Lung microvascular endothelial cell (primary cell): ENCODE measurements at places on chromosomes 16 and 17. TPM values are rescaled to one million over a fixed set of nuclear protein-coding genes. Genes with fewer than 3 reads are reported as not detected.

- no peak for DNase-seq
These were observed 38.1 kb upstream of the KPNB1 start for GRCh38 chr17:47611372-47612350.

- DNase-seq: no peak
These were observed 36.9 kb downstream of the TBX4 start for GRCh38 chr17:61488878-61489718.

The CCL3 gene
- not detected in 2 replicates for total RNA-seq

The HOXB6 gene
- total RNA-seq: 0.40 and 0.87 TPM in 2 replicates

The SLC16A11 gene
- 0.22 and 1.2 TPM in 2 replicates for total RNA-seq

DNA sequence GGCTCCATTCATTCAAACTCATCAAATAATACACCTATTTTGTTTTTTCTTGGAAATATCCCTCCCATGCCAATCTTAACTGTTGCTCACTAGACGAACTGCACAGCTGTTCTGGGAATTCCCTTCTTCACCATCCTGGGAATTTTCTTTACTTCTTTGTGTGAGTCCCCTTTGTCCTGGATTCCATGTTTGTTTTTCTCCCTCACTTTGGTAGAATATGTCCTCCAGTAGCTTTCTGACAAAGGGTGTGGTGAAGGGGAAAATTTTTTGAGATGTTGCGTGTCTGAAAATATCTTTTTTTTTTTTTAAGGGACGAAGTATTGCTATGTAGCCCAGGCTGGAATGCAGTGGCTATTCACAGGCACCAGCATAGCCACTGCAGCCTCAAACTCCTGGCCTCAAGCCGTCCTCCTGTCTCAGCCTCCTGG, 17.2 kb upstream of the UTP6 start:
- no peak for DNase-seq

The KRT17 gene
- 0.22 TPM in 1 of 2 replicates, not detected in the other for total RNA-seq

The TNFRSF12A gene
- total RNA-seq: 44.2 and 54.8 TPM in 2 replicates

DNA sequence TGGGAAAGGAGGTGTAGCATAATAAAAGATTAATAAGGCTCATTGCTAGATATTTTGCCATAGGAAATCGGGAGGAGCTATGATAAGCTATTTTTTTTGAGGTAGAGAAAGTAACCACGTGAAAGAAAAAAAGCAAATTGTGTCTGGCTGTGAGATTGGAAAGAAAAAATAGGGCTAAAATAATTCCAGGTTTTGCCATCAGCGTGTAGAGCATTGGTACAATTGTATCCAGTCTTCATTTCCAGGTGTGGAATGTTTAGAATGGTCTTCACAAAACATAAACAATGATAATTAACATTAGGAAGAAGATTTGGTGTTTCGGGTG, 1.1 kb downstream of the TANC2 start:
- no peak for DNase-seq

DNA sequence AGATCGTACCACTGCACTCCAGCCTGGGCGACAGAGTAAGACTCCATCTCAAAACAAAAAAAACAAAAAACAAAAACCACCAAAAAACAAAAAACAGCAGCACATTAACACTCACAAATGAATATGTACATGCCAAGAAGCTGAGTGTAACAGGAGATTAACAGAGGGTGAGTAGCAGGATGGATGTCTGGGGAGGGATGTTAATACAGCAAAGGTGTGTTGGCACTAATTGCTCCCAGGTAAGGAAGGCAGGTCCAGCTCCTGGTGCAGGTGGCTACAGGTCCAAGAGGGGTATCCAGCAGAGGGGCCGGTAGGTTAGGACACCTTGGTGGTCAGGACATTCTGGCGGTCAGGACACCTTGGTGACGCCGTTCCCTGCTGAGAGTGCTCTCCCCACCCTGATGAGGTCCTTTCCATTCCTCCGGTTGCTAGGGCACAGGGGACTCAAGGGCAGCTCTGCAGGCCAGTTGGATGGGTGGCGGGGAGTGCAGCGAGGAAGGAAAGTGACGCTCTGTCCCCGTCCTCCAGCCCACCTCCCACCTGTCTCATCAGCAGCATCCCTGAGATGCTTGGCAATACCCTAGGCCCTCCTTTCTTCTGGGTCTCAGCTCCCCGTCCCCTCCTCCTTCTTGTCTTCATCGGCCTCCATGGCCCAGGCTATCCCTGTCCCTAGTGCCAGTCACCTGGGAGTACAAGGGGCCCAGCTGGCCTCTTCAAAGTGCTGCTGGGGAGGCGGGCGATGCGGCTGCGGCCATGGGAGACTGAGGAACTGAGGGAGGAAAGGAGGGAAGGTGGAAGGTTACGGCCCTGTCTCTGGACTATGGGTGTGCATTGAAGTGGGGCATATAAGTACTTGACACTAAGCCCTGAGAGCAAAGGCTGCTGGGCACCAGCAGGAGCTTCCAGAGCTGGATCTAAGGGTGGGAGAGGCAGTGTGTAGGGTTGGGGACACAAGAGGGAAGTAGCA, 10.7 kb upstream of the GFAP start:
- DNase-seq: no peak

The TRIM16 gene
- total RNA-seq: 40.9 and 42.5 TPM in 2 replicates

GRCh38 chr17:2691965-2692780, 19.4 kb downstream of the CLUH start:
- no peak for DNase-seq

GRCh38 chr16:72125635-72126428, 32.2 kb downstream of the DHX38 start:
- no peak for DNase-seq

DNA sequence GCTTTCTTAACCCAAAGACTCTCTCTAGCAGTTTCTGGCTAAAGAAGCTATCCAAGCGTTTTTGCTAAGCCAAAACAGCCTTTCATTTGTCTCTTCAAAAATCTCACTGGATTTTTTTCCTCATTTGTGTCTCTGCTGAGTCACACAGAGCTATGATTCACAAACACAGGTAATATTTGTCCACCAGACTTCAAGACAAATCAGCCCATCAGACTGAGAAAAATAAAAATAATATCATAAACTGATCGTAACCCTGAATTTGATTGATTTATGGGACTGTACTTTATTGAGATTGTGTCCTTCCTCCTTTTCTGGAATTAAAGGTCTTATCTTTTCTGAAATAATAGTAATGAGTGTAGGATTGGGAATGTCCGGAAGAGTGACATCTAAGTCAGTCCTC, 25.8 kb downstream of the TRIM16 start:
- no peak for DNase-seq

DNA sequence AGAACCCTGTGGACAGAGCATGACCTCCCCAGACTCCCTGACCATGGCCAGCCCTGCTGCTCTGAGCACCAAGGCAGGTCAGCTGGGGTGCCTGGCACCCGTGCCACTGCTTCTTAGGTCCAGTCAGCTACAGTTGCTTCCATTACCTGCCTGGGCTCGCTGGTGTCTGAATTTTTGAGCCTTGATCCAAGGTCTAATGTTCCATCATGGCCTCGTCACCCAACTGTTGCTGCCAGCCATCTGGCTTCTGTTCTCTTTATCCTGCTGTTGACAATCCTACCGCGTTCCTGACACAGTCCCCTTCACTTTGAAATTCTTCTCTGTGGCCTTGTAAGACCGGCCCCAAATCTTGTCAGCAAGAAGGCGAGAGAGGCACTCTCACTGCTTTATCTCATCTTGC, 16.7 kb downstream of the GLYR1 start:
- DNase-seq: no peak

DNA sequence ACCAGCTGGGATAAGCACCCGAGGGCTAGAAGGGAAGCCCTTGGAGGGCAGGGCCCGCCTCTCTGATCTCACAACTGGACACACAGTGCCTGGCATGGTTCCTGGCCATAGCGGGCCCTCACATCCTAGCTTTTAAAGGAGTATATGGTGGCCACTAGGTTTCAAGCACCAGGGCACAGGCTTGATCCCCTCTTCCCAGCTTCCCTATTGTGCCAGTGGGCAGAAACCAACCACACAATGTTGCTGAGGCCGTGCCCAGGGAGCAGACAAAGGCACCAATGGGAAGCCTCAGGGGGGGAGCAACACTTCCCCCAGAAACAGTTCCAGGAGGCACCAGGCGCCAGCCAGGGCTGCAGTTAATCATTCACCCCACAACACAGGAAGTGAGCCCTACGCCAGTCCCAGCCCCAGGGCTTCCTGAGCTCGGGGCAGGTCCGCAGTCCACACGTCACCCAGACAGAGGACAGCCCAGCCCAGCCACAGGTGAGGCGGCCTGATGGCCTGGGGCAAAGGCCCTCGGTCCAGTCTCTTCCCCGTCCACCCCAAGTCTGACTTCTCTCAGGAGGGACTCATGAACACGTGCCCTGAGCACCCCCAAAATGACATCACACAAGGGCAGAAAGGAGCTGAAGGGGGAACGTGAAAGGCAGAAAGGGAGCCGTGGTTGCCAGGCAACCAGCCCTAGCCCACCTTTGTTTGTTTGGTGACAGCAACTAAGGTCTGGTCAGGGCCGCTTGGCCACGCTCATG, 12.8 kb downstream of the SMIM5 start:
- peak; percentile 88 for DNase-seq

DNA sequence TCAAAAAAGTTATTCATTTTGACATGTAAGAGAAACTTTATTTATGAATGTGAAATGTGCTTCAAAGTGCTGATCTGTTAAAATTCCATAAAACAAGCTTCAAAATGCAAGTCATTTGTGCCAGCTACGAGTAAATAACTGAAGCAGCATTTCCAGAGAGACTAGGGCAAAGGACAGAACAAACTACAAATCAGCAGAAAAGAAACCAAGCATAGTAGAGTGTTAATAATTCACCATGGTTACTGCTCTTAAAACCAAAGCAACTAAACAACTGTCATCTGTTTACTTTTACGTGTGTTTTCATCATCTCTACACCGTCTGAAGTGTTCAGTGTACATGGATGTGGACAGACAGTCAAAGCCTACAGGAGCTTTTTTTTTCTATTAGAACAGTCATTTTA, 1.6 kb upstream of the ASPA start:
- DNase-seq: peak; percentile 1

The SNX20 gene
- under 0.01 and 0.20 TPM in 2 replicates for total RNA-seq

DNA sequence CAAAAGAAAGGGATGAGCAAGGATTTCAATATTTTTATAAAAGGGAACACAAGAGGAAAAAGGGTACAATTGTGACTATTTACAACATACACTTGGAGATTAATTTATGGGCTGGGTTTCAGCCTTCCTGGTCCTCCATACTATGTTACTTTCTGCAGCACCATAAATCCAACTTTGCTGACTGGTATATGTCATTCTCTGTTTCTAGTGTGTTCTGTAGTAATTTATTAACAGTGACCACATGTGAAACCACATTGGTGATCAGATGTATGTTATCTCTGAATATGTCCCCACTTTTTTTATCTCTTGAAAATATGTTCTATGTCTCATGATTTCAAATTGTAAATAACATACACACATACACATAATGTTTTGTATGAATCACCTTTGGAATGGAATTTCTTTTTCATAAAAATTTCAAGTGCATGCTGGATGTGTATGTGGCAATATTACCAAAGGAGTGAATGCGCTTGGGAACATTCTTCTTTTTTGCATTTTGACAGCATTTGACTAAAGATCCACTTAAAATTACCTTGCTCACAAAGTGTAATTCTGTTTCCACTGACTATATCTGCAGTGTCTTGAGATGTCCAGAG, 2.9 kb upstream of the LYRM9 start:
- DNase-seq: no peak

DNA sequence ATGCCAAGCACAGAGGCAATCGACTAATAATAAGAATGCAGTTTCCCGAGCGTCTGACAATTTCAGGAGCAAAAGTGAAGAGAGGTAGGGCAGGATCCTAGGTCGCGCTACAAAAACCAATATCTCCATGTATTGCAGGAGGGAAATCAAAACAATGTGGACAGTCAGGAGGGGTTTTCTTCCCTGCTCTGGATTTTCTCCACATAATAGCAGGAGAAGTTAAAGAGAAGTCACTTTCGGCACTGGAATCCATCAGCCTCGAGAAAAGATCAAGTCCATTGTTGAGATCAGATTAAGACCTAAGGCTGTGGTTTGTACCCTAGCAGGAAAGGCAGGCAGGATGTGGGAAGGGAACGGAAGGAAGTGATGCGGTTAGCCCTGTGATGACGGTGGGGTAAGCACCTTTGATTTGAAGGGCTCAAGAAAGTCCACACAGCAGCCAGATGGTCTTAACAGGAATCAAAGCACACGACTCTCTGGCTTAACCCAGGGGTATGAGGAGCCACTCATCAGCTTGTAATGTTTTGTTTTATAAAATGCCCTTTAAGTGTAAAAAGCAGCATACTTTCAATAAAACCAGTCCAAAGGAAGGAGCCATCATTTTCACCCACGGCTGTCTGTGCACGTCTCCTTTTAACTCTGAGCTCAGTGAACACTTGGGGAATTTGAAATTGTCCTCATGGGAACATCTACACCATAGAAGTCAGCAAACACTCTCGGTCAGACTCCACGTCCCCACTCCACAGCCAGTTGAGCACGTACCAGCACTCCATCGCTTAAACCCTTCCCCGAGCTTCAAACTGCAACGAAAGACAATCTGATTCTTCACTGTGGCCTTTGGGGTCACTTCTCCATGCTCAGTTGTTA, 15.8 kb upstream of the AKTIP start:
- peak; percentile 70 for DNase-seq

DNA sequence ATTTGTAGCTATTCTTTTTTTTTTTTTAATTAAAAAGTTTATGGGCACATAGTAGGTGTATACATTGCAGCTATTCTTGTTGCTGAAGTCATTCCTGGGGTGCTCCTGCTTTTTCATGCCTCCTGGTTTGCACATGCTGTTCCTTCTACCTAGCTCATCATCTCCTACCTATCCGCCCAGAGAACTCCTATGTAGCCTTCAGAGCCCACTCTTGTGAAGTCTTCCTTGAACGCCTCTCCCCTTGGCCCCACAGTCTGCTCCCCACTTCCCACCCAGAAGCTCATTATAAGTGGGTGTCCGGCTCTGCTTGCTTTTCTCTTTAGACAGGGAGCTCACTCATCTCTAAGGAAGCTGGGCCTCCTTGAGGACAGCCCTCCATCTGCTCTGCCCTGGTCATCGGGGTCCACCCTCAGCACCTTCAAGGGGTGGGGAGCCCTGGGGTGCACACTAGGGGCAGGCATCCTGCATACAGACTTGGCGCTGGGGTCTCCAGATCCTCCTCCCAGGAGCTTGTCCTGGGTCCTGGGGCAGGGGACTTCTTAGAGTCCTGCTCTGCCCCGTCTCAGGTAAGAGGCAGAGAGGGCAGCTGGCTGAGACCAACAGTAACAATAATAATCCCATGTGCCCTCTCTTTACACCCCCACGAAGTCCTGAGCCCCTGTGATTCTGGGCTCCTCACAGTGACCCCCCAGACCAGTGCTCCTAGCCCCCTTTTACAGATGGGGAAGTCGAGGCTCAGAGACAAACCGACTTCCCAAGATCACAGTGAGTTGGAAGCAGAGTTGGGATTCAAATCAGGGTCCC, 3.5 kb upstream of the B9D1 start:
- DNase-seq: no peak
